Aorta (tissue), 5 donors: ENCODE measurements at places on chromosomes 7 and 10.

DNA sequence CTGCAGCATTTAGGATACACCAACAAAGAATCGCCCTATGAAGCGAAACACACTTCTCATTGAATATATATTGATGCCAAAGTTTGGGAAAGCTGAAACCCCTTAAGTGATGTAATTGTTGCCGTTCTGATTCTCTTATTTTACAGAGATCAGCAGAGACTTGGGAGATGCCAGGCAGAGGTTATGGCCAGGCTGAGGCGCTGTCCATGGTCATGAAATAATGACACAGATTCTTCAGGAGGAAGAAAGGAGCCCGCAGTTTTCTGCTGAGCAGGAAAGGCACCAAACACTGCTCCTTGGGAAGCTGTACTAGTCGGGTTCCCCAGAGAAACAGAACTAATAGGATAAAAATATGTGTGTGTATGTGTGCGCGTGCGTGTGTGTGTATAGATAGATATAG lies 566.0 kb downstream of the CALN1 start:
- DNase-seq: no peak

DNA sequence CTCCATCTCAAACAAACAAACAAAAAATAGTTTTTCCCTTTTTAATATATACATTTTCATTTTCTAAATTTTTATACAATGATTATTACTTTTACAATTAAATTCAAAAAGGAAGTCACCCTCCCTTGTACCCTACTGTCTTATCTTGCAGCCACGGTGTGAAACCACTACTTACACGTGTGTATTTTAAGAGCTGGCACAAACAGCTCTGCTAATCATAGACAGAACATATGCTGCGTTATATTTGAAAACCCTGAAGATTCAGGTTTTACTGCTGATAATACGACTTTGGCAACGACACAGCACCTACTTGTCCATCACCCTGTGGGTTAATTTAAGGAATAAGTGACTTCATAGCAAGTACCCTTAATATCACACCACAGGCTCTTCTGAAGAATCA lies 991 bp downstream of the ANKRD61 start:
- DNase-seq: no peak

DNA sequence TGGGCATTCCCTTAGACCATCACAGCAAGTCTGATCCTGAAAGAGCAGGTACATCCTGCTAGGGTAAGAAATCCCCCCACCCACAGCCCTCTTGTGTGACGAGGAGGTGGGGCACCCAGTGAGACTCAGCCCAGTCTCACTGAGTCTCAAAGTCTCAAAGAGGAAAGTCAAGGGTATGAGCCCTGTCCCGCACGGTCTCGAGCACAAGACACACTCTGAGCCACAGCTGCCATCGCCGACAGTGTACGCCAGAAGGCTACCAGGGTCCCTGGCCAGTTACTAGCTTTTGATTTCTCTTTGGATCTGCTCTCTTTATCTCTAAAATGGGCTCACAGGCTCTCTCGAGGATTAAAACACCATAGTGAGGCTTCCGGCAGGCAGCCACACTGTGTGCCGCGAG lies 190.2 kb downstream of the TNS3 start:
- peak; percentile 21 for DNase-seq

- peak; percentile 12 for DNase-seq
Observed at GRCh38 chr10:43046288-43046991, 30.4 kb upstream of the RET start.

GRCh38 chr7:127504715-127505114 lies 80.7 kb downstream of the GCC1 start:
- DNase-seq: no peak

DNA sequence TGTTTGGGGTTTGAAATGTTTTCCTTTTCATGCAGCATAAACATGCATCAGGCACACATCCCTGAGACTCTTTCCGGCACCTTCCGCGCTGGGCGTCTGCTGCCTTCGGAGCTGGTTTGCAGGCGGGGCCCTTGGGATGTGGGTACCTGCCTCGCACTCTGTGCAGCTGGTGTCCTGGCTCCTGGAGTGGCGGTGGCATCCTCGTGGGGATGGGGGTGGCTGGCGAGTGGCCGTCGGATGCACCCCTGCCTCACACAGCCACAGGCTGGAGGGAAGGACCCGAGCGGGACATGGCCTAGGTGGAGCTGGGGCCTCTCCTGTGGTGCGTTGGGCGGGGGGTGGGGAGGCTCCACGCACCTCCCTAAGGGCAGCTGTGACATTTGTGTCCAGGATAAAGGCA lies 68.5 kb upstream of the ADGRA1 start:
- DNase-seq: no peak

GRCh38 chr7:155897758-155898386 lies 85.6 kb upstream of the SHH start:
- DNase-seq: no peak

GRCh38 chr10:132919374-132920100 lies 22.8 kb downstream of the CFAP46 start:
- no peak for DNase-seq

GRCh38 chr10:95478935-95479334 lies 82.2 kb downstream of the SORBS1 start:
- DNase-seq: peak; percentile 52

- DNase-seq: no peak
Observed at GRCh38 chr10:44743535-44743934, 167.6 kb upstream of the TMEM72 start.

DNA sequence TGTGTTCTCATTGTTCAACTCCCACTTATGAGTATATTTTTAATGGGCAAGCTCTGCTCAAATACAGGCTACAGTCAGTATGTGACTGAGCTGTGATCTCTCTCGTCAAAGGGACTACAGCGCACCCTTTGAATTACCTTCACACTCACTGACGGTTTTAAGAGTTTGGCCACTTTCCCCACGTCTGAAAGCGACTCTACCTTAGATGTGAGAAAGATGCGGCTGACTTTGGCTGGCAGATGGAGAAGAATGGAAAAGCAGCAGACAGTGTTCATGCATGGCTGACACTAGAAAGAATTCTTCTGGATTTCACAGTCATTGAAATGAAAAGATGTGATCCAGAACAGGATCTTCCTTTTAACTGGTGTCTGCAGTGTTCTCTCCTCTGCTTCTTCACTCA lies 2.0 kb upstream of the ATRNL1 start:
- no peak for DNase-seq

DNA sequence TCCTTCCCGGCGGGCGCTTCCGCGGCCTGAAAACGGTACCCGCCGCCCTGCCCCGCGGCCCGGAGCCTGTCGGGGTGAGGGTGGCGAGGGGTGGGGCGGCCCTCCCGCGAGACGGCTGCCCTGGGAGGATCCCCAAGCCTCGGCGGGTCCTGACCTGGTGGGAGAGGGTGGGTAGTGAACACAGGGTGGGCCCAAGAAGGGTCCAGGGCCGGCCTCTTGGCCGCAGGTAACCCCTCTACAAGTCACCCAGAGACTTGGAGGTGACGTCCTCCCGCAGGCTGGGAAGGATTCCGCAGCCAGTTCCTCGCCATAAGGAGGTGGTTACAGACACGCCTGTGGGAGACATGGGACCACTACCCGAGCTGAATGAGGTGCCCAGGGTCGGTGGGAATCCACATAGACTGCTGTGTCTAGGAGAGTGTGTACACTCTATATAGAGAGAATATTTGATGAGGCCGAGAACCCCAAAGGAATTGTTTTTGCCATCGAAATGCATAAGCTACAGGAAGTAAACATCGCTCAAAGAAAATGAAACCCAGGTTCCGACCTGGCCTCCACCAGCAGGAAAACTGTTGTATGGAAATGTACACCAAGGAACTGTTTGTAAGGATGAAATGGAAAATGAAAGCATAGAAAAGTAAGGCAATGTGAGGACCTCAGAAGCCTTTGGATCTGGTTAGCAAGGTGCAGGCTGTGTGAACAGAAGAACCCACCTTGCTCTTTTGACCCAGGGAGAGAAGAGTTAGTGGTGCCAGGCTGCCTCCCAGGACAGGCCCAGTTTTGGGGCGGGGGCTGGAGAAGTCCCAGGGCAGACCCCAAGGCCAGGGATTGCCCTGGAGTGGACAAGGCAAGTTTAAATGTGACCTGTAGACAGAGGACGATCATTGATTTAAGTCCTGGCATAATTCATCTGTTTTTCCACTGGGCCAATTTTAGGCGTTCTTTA lies 659 bp downstream of the OPTN start:
- no peak for DNase-seq

GRCh38 chr7:74029991-74030415 lies 2.0 kb downstream of the ELN start:
- DNase-seq: no peak

DNA sequence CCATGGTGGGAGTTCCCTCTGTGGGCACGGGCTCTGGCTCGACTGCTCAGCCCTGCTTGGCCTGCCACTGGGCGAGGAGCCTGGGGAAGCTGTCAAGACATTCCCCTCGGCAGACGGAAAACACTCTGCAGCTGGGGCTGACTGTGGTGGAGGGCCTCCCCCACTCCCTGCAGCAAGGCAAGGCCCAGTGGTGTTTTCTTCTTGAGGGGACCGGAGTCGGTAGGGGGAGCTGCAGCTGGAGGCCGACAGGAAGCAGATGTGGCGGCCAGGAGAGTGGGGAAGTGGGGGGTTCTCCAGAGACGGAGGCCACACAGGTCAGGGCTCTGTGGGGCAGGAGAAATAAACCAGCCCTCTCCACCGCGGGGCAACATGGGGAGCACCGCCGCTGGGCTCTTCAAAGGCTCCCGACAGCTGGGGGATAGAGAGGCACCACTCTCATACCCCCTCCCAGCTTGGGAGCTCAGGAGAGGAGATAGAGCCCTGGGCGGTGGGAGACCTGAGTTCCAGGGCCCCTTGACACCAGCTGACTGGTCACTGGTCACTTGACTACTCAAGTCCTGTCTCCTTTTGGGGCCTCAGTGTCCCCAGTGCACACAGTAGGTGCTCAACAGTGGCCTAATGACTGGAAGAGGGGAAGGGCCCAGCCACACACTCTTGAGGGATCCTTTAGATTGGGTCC lies 43.4 kb downstream of the PPIF start:
- peak; percentile 59 for DNase-seq

- no peak for DNase-seq
Observed at GRCh38 chr10:35377050-35377728, 40.9 kb downstream of the CCNY start.

DNA sequence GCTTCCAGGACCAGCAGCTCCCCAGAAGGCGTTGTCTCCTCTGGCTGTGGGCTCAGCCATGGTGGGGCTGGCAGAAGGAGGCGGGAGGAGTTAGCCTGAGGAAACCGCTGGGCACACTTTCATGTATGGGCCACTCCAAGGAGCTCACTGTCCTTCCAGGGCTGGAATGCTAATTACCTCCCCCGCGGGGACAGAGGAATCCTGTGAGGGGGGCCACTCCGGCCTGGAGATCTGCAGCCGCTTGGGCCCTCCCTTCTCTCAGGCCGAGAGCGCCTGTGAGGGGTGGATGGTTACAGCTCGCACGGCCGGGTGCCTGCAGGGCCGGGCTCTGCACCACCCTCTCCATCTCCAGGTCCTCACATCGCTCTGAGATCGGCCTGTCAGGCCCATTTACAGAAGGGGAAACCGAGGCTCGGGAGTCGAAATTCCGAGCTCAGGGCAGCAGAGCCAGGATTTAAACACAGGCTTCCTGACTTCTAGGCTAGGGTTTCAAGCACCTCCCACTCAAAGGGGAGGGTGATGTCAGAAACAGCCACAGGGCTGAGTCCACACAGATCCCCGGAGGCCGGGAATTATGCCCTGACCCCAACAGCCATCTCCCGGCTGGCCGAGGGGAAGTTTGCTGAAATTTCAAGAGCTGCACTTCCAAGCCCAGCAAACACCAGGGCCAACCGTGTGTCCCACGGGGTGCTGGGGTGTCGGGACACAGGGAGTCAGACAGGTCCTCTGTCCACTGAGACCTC lies 59.1 kb downstream of the PDGFA start:
- DNase-seq: peak; percentile 69

- DNase-seq: no peak
Observed at GRCh38 chr7:130973637-130974036, 239.6 kb upstream of the KLF14 start.

GRCh38 chr10:47447209-47447608 lies 36.7 kb downstream of the ANXA8 start:
- DNase-seq: no peak

DNA sequence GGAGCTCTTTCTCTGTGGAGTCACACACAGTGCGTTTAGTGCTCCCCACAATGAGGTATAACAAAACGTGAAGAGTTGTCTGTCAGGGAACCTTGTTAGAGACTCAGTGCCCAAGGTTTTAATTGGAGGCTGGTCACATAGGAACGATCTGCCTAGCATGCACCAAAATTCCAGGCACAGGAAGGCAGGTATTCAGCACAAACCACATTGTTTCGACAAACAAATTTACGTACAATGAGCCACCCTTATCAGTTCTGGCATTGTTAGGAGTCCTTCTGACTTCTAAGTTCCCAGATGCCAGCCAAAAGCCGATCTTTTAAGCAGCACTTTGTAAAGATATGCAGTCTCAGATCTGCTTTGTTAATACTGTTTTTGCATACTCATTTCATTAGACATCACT lies 414.2 kb upstream of the MTPN start:
- no peak for DNase-seq

DNA sequence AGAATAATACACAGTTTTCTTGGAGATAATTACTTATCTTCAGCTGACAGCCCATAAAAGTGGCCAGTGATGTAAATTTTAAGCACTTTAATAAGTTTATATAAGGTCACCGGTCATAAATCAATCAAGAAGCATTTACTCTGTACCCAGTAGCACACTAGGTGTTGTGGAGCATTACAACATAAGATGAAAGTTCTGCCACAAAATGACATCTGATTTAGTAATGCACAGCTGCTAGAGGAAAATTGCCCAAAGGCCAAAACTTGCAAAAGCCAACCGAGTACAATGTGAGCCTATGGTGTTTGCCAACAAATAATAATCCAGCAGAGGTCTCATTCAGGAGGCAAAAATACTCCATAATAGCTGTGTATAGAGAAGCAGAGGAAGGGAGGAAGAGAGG lies 63.6 kb downstream of the GPR37 start:
- DNase-seq: no peak

DNA sequence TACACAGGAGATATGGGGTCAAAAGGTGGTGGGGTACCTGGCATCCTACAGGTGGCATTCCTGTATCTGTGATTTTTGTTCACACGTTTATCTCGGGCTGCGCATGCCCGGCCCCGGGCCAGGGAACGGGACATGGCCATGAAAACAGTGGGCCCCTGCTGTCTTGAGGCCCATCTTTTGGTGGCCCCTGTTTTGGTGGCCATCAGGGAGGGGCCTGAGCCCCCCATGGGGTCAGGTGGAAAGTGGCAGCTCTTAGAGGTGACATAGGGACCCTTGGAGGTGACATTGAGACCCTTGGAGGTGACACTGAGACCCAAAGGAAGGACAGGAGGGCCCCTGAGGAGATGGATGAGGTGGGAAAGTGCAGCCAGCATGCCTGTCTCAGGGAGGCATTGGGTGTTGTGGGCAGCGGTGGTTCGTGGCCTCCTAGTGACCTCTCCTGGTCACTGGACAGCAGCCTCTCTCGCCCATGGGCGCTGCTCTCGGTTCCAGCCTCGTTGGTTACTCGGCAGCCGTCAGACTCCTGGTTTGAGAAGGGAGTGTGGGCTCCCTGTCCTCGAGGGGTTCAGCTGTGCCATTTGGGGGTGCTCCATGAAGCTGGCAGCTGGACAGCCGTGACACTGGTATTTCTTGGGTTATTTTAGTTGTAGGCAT lies 39.9 kb downstream of the INPP5A start:
- DNase-seq: peak; percentile 85
